ENCODE measurements at places on chromosomes 3 and 15. TPM values are rescaled to one million over a fixed set of nuclear protein-coding genes. Genes with fewer than 3 reads are reported as not detected.

CD276 gene
- total RNA-seq, result 112 TPM

CP gene
- total RNA-seq, result 0.64 TPM

CORO2B gene
- 7.2 TPM for total RNA-seq

RPL14 gene
- total RNA-seq, result 316 TPM

DPPA2 gene
- 0.41 TPM for total RNA-seq

TNNC1 gene
- total RNA-seq, result 97.2 TPM

ASB14 gene
- 0.12 TPM for total RNA-seq

MAP6D1 gene
- total RNA-seq, result 4.0 TPM
